ENCODE measurements at places on chromosomes 6 and 20.

GRCh38 chr6:44058617-44059358 is 68.5 kb downstream of the MRPL14 start:
- DNase-seq, result no peak

DNA sequence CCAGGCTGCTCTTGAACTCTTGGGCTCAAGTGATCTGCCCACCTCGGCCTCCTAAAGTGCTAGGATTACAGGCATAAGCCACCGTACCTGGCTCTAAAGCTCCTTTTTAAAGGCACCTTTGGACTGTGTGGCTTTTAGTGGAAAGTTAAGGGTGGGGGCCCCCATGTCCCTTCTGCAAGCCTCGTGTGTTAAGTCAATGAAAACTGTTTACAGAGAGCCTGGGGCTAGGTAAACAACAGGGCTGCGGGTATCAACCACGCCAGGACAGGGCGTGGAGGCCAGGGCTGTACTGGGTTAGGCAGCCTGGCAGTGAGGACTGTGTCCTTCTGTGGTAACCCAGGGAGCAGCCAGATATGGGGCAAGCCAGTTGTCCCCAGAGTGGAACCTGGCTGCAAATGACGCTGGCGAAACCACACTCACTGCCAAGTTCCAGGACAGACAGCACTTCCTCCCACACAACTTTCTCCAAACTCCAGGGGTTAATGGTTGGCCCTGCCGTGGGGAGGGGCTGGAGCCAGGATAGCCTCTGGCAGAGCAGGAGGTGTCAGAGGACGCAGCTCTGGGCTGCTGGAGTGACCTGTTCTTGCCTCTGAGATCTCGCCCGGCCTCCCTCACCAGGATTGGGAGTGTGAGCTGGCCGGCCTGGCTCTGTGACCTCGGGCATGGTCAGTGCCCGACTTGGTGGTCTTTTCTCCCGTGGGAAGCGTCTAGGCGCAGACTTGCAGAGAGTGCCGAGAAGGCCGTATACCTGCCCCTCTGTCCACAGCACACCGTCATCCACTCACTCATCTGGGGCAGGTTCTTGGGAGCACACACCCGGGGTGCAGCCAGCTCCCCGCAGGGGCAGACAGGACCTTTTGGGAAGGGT is 3.2 kb downstream of the SLC17A9 start:
- DNase-seq, result no peak

- DNase-seq, result no peak
Observed at GRCh38 chr6:159914565-159914923, 23.8 kb downstream of the MAS1 start.

GRCh38 chr6:46539866-46540265 is 48.6 kb upstream of the RCAN2 start:
- no peak for DNase-seq

GRCh38 chr20:23047738-23048214 is 1.7 kb downstream of the THBD start:
- peak; percentile 27 for DNase-seq

DNA sequence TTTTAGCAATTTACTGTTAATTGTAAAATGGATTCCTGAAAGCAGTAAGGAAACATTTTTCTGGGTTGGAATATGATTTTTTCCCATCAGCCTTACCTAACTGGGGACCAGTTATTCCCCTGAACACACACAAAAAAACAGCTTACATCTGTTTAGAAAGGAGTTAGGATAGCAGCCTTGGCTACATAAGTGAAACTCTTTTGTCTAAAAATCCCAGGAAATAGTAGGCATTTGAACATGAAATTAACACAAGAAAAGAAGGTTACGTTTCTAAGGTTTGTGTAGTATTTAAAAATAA is 696.2 kb upstream of the MARCKS start:
- DNase-seq, result no peak

- DNase-seq, result peak; percentile 76
Observed at GRCh38 chr20:3753098-3753497, 14.5 kb downstream of the ADISSP start.

DNA sequence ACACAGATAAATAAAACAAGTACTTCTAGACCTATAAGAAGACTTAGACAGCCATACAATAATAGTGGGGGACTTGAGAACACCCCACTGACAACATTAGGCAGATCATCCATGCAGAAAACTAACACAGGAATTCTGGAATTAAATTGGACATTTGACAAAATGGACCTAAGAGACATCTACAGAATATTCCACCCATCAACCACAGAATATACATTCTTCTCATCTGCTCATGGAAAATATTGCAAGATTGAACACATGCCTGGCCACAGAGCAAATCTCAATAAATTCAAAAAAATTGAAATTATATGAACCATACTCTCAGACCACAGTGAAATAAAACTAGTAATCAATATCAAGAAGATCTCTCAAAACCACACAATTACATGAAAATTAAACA is 44.3 kb upstream of the KIAA1586 start:
- no peak for DNase-seq

DNA sequence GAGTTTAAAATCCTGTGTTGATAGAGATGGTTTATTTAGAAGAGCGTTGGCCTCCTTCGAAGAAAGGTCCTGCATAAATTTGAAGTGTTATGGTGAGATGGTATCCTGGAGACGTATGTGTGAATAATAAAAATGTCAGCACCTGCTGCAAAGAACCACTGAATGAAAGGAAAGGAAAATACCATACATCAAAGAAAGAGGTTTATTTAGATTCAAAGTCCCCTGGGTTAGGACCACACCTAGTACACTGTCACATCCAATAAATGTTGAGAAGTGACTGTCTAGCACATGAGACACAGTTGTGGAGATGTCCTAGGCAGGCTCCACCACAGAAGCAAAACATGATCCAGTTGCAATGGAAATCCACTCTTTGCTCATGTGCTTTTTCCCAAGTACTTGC is 214.7 kb downstream of the PAX1 start:
- DNase-seq, result no peak

GRCh38 chr20:10454151-10454750 is 19.1 kb downstream of the SLX4IP start:
- DNase-seq, result no peak

DNA sequence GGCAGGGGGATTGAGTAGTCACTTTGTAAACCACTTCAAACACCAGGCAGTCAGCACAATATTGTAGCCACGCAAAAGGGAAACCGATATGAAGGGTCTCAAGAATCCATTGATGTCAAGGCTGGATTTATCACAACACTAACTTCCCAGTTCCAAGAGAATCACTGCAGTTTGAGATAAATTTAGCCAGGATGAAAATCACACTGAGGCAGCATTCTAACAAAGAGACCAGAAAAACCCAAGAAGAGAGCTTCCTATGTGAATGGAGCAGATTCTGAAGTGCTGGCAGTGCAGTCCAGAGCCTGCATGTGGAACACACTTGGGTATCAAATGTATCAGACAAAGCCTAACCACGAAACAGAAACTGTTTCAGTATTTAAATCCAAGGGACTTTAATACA is 84.6 kb downstream of the KIF16B start:
- no peak for DNase-seq

DNA sequence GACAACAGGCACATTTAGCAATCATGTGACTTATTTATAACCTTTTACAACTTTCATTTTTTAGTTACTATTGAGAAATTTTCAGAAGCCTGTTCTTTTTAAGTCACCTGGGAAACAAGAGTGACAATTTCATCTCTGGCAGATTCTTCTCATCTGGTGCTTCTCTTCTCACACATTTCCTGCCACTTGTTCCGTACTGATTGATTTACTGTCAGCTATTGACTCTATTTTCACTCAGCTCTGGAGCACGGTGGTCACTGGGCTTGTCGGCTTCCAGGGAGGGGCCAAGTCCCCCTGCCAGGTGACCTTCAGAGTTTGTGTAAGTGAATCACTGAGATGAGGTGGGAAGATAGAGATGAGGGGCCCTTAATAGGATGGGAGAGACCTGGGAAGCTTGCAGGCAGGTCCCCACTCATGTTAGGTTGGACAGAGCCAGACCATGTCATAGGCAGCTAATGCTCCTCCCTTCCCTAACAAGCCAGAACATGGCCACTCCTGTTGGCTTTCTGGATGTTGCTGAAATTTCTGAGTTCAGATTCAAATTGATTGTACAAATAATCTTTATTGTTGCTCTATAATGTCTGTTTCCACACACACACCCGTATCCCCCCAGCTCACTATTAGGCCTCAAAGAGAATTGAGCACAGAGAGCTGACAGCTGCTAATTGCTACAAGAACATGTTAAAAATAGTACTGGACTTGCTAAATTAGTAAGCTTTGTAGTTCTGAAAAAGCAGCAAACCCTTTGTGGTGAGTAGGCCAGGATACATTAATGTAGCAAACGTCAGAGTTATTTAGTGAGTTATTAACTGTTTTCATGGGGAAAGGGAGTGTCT is 13.3 kb downstream of the DUSP22 start:
- DNase-seq, result no peak

DNA sequence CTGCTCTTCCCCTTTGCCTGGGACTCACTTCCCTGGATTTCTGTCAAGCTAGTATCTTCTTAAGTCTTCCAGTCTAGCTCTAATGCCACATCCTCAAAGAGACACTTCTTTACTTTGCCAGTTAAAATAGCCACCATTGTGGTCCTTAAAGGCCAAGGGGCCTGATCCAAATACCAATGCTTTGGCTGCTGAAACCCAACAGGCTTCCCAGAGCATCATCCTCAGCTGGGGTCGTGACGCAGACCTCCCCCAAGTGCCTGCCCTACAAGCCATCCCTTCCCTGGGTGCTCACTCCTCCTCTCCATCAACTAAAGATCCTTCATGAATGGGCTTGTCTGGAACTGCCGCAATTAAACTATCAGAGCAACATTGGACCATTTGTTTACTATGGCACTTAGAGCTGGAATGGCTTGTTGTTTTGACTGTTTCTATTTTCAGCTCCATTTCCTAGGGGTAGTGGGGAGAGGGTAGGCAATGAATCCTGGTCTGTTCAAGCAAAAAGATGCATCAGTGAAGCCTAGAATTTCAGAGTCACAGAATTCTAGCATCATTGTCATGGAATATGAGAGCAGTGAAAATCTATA is 79.6 kb upstream of the SIRPA start:
- DNase-seq, result no peak

GRCh38 chr6:154390034-154390433 is 33.4 kb upstream of the IPCEF1 start:
- DNase-seq, result no peak

DNA sequence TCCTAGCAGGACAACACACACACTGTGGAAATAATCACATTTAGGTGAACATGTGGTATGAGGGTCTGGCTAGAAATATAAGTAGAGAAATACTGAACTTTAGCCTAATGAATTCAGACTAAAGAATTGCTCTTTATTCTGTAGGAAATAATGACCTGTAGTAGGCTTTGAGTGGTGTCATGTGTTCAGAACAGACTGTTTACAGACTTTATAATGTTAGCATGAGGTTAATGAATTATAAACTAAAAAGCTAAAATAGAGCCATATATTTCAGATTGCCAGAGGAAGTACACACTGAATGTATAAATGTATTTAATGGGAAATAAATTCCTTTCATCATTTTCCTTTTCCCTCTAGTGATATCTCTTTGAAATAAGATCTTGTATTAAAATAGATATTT is 669.5 kb upstream of the EPHA7 start:
- no peak for DNase-seq

GRCh38 chr6:163750431-163751031 is 336.0 kb downstream of the QKI start:
- no peak for DNase-seq

GRCh38 chr20:16215041-16215440 is 358.2 kb downstream of the KIF16B start:
- DNase-seq, result no peak
